Activated naive CD4-positive, alpha-beta T cell treated with anti-CD3 and anti-CD28 coated beads, Interleukin-2, amount 10 ng/mL, durations not matched to agents 7 days and 5 days (primary cell): ENCODE measurements at places on chromosomes 1 and 21.

DNA sequence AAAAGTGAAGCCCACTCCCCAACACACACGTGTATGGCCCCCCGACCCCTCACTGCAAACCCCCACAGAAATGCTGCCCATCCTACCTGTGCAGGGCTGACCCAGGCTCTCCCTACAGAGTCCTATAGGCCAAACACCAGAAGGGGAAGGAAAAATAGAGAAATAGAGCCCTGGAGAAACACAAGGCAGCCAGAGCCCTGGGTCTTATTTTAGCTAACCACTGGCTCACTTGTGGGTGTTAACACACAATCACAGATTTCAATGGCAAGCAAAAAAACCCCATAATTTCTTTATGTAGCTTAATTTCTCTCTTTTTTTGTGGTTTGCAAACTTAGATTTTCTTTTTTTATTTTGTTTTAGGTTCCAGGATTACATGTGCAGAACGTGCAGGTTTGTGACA, 989 bp upstream of the PIGR start:
- peaks cover 63% of the 10 kb centered on the region for H3K27me3 ChIP-seq
- DNase-seq = no peak
- H3K4me1 ChIP-seq = no peaks in the 10 kb centered on the region
- no peak overlapping the region for H3K27ac ChIP-seq
- H3K4me3 ChIP-seq = no peak overlapping the region

DNA sequence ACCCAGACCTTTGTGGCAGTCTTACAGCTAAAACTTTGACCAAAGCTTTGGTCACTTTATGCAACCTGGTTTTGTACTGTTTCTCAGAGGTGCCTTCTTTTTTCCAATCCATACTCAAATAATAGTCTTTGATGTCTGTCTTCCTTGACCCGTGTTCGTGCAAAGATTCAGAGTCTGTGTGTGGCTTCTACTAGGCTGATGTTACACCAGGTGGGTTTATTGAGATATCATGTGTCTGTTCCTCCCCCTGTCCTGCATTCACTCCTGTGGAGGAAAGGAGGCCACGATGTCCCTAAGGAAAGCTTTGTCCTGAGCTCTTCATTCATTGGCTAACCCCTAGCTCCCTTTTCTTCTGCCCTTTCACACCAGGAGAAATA, 15.0 kb upstream of the IKBKE start:
- no peak overlapping the region for H3K27ac ChIP-seq
- peaks cover 33% of the 10 kb centered on the region for H3K36me3 ChIP-seq
- no peaks in the 10 kb centered on the region for H3K27me3 ChIP-seq
- no peak overlapping the region for H3K4me3 ChIP-seq

DNA sequence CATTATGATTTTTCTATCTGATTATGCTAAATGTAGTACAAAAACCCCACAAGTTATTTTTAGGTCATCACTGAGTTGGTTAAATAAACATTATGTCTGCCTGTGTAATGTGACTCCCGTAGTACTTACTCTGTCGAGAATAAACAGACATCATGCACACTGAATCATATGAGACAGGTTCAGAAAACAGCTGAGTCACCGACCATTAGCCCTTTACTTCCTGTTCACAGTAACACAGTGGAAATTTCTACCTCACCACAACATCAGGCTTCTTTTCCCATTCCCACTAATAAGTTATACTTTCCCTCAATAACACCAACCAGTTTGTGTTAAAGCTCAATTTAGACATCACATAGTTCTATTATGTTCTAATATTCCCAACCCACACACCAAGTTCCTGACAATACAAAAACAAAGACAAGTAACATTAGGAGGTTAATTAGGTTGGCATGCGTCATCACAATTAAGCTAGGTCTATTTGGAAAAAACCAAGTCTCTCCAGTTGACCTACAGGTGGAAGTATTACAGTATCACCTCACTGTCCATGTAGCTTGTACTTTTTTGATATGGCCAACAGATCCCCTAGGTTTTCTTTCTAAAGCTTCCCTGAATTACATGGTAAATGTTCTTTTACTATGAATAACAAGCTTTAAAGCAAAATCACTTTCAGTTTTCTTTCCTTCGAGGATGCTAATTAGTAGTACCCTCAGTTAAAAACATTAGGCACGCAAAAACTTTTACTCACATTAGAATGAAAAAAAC, 154.2 kb downstream of the EIF4G3 start:
- H3K36me3 ChIP-seq = peaks cover 13% of the 10 kb centered on the region
- peak overlapping the region; percentile 36 for H3K4me3 ChIP-seq
- peak; percentile 41 for DNase-seq
- peaks cover 17% of the 10 kb centered on the region for H3K4me1 ChIP-seq
- no peaks in the 10 kb centered on the region for H3K27me3 ChIP-seq
- H3K27ac ChIP-seq = peak overlapping the region; percentile 89

GRCh38 chr1:117591252-117591651, 14.6 kb upstream of the TENT5C start:
- H3K4me3 ChIP-seq = no peak overlapping the region
- no peaks in the 10 kb centered on the region for H3K36me3 ChIP-seq
- peaks cover 54% of the 10 kb centered on the region for H3K27me3 ChIP-seq
- no peak for DNase-seq
- H3K27ac ChIP-seq = no peak overlapping the region

- DNase-seq = peak; percentile 34
- no peak overlapping the region for H3K27ac ChIP-seq
- peaks cover 100% of the 10 kb centered on the region for H3K27me3 ChIP-seq
- H3K36me3 ChIP-seq = peaks cover 3% of the 10 kb centered on the region
These were observed 14.5 kb downstream of the PAX7 start for GRCh38 chr1:18644973-18645746.

DNA sequence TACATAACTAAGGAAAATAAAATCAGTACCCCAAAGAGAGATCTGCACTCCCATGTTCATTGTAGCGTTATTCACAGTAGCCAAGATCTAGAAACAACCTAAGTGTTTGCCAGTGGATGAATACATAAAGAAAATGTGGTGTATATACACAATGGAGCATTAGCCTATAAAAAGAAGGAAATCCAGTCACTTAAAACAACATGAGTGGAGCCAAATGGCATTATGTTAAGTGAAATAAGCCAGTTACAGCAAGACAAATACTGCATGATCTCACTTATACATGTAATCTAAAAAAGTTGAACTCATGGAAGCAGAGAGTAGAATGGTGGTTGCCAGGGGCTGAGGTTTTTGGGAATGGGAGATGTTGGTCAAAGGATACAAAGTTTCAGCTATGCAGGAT, 508.3 kb upstream of the B3GALT2 start:
- no peaks in the 10 kb centered on the region for H3K27me3 ChIP-seq
- no peak for DNase-seq
- H3K4me1 ChIP-seq = no peaks in the 10 kb centered on the region
- H3K4me3 ChIP-seq = no peak overlapping the region
- H3K27ac ChIP-seq = no peak overlapping the region

GRCh38 chr1:9770298-9770697, 53.5 kb downstream of the CLSTN1 start:
- H3K4me1 ChIP-seq = peaks cover 13% of the 10 kb centered on the region
- H3K27me3 ChIP-seq = no peaks in the 10 kb centered on the region
- H3K4me3 ChIP-seq = no peak overlapping the region
- no peak overlapping the region for H3K27ac ChIP-seq

- no peak for DNase-seq
- no peaks in the 10 kb centered on the region for H3K36me3 ChIP-seq
- H3K27me3 ChIP-seq = peaks cover 39% of the 10 kb centered on the region
- peaks cover 6% of the 10 kb centered on the region for H3K4me1 ChIP-seq
These were observed 89.3 kb downstream of the EDEM3 start for GRCh38 chr1:184665360-184665759.

GRCh38 chr1:242524571-242525359, at the start of gene PLD5:
TSS of gene PLD5 (minus strand) at chr1:242524697.
- no peak within 1 kb of the TSS for H3K27ac ChIP-seq
- H3K4me3 ChIP-seq = peak within 1 kb of the TSS; percentile 57
- peaks cover 9% of the 10 kb centered on the region for H3K4me1 ChIP-seq

DNA sequence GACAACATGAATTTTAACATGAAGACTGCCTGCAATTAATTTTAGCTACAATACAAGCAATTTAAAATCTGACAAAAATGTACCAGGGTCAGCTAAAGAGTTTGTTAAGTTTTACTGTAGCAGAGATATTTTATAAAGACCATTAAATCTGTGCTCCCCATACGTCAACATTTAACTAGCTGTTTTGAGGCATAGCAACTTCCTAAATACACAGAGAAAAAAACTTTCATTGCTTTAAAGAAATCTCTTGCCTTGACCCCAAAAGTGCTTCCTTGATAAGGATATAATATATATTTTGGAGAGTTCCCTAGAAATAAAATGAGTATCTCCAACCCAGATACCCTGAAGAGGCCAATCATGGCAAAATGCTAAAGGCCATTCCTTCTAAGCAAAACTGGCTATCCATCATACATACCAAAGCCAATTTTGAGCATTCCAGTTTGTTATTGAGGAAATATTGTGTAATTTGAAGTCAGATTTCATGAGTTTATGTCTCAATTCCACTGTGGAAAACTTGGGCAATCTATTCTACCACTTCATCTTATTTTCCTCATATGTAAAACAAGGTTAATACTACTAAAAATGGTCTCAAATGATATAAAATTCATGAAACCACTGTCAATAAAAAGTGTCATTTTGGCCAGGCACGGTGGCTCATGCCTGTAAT, 19.1 kb downstream of the ASPM start:
- H3K27ac ChIP-seq = no peak overlapping the region
- H3K27me3 ChIP-seq = no peaks in the 10 kb centered on the region
- H3K36me3 ChIP-seq = peaks cover 52% of the 10 kb centered on the region
- H3K4me1 ChIP-seq = no peaks in the 10 kb centered on the region

DNA sequence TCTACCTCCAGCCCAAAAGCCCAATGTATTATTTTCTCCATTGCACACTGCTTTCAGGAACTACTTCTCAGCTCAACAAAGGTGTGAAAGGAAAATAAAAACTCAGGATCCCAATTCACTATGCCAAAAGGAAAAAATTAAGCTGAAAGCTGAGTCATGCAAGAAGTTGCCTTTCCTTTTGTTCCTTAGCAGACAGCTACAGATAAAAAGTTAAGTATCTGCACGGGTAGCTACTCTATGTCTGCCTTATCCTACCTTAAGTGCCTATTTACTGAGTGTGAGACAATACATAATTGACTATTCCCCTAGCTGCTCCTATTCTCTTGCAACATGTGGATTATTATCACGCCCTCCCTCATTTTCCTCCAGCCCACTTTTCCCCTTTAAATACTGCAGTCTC, 84.1 kb downstream of the ADCY10 start:
- no peaks in the 10 kb centered on the region for H3K4me1 ChIP-seq
- peaks cover 17% of the 10 kb centered on the region for H3K27me3 ChIP-seq
- H3K4me3 ChIP-seq = no peak overlapping the region
- DNase-seq = no peak
- H3K27ac ChIP-seq = no peak overlapping the region
- no peaks in the 10 kb centered on the region for H3K36me3 ChIP-seq
